Left lung (tissue), 14 donors: ENCODE measurements at places on chromosomes 5 and 9. TPM values are rescaled to one million over a fixed set of nuclear protein-coding genes. Genes with fewer than 3 reads are reported as not detected.

DNA sequence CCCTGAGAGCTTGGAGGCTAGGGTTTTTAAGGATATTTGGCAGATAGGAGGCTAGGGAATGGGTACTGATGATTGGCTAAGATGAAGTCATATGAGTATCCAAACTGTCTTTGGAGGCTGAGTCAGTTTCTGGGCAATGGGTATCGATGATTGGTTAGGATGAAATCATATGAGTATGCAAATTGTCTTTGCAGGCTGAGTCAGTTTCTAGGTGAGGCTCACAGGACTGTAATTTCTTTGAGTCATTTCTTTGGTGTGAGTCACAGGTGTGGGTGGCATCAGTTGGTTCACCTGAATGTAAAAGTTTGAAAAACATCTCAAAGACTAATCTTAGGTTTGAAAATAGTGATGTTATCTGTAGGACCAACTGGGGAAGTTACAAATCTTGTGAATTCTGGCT is 1068.0 kb downstream of the NR2F1-AS1 start:
- DNase-seq, result no peak

DNA sequence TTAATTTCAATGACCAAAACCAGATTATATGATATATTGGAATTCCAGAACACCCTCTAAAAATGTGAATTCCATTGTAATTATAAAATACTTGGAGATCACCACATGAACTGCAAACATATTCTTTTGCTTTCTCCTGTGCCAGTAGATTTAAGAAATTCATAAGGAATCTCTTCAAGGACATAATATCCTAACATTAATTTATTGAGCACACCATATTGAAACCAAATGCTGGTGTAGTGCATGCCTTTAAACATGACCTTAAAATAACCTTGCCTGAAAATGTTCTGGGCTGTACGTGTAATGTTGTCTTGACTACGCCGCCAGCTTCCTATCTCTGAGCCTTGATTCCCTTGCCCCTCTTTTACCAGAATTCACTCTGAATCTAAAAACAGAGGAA is 205.0 kb upstream of the ACTBL2 start:
- no peak for DNase-seq

DNA sequence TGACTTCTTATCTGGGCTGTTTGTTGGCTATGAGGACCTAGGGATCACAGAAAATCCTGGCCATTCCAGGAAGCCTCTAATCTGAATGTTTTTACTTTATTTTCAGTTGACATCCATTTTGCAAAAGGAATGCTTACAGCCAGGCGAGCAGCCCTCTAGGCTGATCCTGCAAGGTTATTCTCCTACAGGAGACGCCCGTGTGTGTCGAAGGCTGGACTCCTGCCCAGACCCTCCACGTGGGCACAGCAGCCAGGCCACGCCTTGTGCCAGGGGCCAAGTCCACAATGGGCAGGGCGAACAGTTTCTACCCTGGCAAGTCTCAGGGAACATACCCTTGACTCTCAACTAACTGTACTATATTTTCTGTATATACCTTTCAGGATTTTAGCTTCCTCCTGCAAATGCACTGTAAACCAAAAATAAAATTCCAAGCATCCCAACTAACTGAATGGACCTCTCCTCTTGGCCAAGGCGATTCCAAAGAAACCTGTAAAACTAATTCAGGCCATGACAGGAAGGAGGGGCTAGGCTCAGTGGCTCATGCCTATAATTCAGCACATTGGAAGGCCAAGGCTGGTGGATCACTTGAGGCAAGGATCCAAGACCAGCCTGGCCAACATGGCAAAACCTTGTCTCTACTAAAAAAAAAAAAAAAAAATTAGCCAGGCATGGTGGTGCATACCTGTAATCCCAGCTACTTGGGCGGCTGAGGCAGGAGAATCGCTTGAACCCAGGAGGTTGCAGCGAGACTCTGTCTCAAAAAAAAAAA is 5.7 kb downstream of the CMBL start:
- DNase-seq, result peak; percentile 88

DNA sequence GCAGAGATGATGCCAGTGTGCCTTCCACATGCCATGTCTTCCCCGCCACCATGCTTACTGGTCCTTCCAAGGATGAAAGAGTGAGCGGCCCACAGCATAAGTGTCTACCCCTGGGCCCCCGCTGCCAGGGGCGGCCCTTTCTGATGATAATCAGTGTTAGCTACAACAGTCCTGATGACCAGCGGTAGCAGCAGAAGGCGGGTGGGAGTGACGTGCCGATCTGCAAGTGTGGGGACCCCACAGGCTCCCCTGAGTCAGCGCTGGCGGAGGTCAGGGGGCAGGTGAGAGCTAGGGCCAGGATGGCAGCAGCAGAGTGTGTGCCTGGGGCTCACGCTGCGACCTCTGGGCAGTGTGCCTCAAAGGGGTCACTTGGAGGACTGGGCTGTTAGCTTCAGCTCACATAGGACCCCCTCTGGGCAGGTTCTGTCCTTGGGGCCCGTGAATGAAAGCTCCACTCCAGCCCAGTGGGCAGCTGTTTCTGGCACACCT is 80.4 kb downstream of the HMCN2 start:
- no peak for DNase-seq

DNA sequence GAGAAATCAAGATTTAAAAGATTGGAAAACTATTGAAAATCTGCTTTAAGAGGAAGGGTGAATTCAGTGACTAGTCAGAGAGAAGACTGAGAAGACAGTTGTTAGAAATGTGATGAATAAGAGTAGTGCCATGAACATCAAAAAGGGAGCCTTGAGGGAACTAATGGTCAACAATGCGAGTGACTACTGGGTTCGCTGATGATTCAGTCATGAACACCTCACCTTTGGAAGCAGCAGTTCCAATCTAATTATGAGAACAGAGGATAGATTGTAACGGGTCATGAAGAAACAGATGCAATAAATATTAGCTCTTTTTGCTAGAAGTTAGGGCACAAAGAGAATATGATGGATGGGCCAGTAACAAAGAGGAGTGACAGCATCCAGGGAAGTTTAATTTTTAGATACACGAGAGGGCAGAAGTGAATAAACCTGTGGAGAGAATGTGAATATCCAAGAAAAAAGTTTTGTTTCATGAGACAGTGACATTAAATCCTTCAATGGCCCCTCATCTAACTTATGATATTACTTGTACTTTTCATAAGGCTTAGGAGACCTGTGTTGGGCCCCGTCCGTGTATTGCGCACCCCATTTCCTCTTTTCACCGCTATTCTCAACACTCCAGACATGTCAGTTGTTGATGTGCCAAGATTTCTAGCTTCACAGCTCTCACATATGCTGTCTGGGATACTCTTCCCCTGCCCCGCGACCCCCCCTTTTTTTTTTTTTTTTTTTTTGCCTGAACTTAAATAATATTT is 23.5 kb upstream of the IFNE start:
- no peak for DNase-seq

DNA sequence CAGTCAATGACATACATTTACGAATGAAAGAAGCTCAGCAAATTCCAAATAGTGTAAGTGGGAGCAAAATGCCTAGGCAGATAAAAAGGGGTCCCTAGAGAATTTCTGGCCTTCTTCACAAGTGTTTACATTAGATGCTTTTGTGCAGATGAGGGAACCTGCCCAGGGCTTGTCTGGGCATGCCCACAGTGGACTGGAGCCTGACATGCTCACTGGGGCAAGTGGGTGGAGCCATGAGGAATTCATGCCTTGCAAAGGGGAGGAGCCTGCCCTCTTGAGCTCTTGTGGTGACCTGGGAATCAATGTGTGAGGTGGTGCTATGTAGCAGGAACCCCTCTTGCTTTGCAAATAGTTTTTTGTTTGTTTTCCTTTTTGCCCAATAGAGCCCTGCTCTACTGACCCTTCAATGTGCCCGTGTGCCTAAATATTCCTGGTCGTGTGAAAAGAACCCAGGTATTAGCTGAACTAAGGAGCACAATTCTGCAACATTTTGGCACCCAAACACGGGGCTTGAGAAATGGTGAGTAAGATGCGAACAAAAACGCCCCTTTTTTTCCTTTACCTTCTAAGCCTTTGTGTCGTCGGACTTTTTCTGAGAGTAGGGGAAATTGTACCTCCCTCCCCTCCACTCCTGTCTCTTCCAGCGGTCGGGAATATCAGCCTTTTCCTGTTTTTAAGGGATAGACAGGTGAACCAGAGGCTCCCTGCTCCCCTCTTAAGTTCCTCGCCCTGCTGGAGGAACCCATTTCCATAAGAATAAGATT is 433.8 kb upstream of the CDH9 start:
- DNase-seq, result no peak

DNA sequence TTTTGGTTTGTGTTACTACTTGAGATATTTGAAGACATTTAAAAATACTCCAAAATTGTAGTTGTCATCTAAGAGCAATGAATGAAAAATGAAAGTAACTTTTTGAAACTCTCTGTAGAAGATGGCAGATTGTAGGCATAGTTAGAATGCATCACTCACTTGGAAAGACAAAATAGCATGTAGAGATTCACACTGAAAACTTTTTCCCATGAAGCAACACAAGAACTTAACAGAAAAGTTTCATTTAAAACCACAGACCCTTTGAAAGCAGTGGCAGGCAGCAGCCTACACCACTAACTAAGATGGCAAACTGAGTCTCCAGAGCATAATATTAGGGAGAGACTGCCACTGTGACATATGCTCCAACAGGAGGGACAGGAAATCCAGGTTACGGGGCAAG is 18.9 kb upstream of the FAM174A start:
- no peak for DNase-seq

DNA sequence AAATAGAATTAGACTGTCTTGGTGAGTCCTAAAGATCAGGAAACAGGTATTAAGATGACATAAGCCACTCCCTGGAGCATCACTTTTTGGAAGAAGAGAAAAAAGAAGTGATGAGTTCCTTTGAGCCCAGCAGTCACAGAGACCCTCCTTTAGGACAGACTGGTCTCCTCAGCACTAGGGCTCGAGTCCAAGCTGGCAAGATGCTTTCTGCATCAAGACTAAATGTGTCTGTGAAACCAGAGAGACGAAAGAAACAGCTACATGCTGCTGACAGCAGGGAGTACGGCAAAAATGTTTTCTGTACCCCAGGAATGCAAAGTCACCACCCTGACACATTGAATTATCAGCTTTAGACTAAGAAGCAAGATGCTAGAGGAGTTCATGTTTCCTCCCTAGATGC is 184.5 kb downstream of the CRB2 start:
- DNase-seq, result no peak

- no peak for DNase-seq
Measured at GRCh38 chr5:71899865-71900342, 180.8 kb downstream of the CARTPT start.

- DNase-seq, result no peak
Measured at GRCh38 chr5:22250528-22250927, 602.6 kb downstream of the CDH12 start.

DNA sequence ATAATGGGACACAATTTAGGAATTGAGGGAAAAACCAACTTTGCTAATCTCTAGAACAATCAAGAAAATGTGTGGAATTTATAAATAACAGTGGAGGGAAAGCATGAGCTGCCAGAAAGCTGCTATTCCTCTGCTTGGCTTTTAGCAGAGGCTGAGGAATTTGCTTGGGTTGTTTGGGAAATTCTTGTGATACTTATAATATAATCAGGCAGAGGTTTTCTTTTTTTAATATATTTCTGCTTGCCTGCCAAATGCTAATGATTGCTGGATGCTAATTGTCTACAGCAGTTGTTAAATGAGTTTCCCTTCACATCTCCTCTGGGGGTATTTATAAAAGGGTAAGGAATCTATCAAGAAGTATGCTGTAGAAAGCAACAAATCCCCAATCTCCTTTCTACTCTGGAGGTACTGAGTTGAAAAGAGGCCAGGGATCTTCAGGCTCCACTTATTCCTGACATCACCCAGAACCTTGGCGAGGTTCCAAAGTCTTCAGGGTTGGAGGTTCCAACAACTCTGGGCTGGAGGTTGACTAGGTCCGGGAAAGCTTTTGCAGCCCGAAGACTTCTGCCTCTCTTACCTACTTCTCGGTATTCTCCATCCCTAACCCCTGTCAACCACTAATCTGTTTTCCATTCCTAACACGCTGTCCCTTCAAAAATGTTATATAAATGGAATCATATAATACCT is 60.4 kb upstream of the TMED7 start:
- peak; percentile 36 for DNase-seq

DNA sequence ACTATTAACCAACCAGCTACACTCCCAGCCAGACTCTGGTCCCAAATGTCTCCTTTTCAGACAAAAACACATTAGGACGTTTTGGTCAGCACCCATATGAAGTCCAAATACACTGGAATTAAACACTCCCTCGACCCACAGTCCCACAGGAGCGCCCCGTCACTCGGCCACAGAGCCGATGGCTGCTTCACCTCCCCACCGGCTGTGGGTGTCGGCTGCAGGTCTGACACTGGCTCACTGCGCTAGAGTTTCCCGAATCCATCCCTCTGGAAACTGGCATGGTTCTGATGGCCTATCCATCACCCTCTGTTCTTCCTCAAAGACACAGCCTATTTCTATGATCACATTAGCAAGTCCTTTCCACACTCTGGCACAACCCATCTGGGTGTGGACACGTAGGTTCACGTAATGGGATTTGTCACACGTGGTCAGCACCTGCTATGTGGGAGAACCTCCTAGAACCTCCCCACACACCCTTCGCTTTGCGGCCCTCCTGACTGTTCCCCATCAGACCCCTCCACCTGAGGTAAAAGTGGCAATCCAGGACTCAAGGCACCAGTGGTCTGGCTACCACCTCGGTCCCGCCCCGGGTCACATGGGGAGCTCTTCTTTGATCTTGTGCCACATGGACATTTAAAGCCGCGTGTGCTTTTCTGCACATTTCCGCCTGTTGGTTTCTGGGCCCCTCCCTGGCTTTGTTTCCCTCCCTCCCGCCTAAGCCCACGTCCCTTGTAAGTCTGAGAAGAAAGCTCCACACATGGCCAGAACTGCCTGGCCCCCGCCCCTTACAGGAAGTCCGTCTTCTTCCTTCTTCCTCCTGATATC is 131.1 kb upstream of the PHYKPL start:
- no peak for DNase-seq

GRCh38 chr5:38438757-38439156 is 117.7 kb downstream of the LIFR start:
- no peak for DNase-seq

DNA sequence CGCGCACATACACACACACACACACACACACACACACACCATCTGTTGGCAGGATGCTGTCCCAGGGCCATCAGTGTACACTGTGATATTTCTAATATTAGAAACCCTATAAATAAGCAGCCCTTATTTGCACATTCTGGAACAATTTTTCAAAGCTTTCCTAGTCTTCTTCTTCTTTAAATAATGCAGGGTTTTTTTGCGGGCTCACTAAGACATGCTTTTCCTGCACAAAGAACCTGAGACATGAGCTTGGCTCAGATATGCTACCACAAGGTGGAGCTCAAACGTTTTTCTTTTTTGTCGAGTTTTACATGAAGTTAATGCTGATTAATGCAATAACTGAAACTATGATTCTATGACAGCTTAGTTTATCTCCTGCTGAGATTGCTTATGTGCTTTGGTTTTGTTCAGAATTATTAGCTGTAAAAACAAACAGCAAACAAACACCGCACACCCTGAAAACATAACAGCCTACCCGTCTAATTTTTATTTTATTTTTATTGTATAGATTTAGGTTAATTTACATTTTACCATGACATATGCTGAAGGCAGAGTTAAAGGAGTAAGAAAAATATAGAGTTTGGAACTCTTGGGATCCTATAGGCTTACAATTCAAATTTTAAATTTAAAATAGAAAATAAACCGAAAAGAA is 95.8 kb downstream of the ALDH1A1 start:
- DNase-seq, result no peak

- DNase-seq, result no peak
Measured at GRCh38 chr9:70795841-70796240, 325.6 kb downstream of the TRPM3 start.

LRRC14B gene
- polyA plus RNA-seq, result 0.08 TPM

SPINK4 gene
- not detected for polyA plus RNA-seq

PCDHGA8 gene
- polyA plus RNA-seq, result 0.73 TPM

CCL21 gene
- 191 TPM for polyA plus RNA-seq

FLT4 gene
- polyA plus RNA-seq, result 48.5 TPM

ASB6 gene
- 15.7 TPM for polyA plus RNA-seq

CFAP157 gene
- 9.3 TPM for polyA plus RNA-seq
